LoVo (cell line): ENCODE measurements at places on chromosomes 1 and 21.

GRCh38 chr1:47399846-47400155, 16.3 kb upstream of the FOXE3 start:
- DNase-seq, result no peak

GRCh38 chr1:102640312-102640711, 468.0 kb downstream of the COL11A1 start:
- no peak for DNase-seq

- no peak for DNase-seq
Measured at GRCh38 chr1:918353-918752, 5.4 kb upstream of the SAMD11 start.

DNA sequence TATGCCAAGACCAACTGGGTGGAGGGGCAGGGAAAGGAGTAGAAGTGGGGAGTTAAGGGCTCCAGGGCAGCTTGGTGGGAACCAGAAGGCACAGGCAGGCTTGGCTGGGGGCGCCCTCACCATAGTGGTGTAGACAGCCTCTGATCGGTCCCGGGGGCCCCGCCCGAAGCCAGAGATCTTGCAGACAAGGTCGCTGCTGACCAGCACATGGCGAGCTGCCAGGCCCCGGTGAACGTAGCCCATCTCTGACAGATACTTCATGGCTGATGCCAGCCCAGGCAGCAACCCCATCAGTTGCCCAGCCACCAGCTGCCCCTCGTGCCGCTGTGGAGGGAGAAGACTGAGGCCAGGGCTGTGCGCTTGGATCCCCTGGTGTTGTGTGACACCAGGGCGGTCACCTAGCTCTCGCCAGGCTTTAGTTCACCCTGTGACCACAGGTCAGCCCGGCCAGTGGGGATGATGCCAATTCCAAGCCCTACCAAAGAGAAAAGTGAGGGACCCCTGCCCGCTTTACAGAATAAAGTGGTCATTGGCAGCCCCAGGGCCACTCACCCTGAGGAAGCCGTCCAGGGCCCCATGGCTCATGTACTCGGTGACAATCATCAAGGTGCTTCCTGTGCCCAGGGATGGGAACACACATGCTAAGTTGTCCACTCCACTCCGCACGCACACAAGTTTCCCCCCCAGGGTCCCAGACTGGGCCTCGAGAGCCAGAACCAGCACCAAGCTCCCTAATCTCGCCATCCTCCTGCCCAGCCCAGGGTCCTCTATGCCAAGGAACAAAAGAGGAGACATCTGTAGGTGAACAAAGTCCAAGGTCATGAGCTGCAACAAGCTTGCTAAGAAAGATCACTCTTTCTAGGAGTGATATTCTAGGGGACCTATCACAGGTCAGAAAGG, 28.2 kb downstream of the CDCA8 start:
- DNase-seq, result no peak

DNA sequence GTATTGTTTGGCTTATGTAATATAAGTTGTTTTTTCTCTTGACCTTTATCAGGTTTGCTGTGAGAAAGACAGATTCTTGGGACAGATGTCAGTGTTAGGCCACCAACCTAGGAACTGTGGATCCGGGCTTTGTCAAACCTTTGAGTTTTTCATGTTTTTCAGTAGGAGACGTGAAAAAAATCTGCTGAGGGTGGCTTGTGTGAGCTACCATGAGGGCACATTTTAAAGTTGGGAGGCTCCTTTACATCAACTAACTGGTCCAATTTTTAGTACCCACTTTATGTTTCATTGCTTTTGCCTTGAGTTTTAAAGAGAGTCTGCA, 801 bp downstream of the RPS6KC1 start:
- no peak for DNase-seq

GRCh38 chr1:193190096-193190744, 3.8 kb upstream of the B3GALT2 start:
- DNase-seq, result no peak

DNA sequence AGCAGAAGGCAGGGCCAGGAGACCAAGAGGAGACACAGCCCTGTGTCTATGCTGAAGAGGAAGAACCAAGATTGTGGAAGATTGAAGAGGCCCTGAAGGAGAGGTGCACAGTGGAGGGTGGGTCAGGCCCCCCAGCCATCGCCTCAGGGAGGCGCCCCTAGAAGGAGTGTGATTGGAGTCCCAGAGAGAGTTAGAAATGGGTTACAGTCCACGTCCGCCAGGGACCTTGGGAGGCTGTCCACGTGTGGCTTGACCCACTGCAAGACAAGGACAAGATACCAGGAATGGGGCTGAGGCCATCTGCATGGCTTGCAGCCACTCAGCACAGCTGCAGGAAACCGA, 375.1 kb downstream of the NPHP4 start:
- no peak for DNase-seq

GRCh38 chr1:205920159-205920558, 23.1 kb downstream of the SLC26A9 start:
- DNase-seq, result no peak
